ENCODE measurements at places on chromosomes 1 and 21. TPM values are rescaled to one million over a fixed set of nuclear protein-coding genes. Genes with fewer than 3 reads are reported as not detected.
A peak's percentile ranks its signal among the peaks of the same experiment; 100 is the strongest.

DNA sequence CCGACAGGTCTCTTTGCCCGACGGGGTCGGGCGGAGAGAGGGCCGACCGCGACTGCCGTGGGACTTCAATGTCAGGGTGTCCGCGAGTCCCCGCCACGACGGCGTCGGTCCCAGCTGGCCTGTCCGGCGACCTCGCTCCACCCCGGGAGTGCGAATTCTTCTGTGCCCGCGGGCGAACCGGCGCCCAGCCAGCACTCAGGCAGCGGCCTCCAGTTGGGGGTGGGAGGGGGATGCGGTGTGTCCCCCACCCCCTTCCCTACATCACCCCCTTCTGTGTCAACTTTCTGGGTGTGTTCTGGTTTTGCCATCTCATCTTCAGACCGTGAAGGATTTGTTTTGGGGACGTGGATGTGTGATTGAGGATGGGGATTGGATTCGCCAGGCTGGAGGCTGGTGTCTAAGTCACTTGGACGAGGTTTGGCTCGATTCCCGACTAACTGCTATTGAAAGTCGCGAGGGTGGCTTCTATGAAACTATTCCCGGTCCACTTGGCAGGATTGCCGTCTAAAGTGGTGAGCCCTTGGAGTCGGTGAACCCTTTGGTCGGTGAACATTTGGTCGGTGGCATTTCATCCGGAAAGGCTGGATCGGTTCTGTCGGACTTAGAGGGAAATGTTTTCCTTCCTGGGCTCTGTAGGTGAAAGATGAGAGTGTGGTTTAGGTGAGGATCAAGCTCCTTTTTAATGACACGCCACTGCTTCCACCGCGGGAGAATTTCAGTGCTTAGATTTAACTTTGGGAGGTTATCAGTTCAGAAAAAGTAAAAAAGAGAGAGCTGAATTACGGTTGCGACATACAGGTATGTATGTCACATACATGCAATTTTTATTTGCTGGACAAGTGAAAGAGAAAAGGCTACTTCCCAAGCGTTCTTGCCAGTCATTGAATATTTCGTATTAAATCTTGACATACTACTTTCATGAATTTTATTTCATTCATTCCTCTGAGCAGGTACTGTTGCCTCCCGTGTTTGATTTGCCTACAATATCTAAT, 771 bp downstream of the ABCD3 start:
- H3K27me3 ChIP-seq = no peaks in the 10 kb centered on the region
- peak overlapping the region; percentile 91 for H3K4me3 ChIP-seq
- H3K36me3 ChIP-seq = no peaks in the 10 kb centered on the region
- H3K27ac ChIP-seq = peak overlapping the region; percentile 95
- peaks cover 16% of the 10 kb centered on the region for H3K4me1 ChIP-seq

DNA sequence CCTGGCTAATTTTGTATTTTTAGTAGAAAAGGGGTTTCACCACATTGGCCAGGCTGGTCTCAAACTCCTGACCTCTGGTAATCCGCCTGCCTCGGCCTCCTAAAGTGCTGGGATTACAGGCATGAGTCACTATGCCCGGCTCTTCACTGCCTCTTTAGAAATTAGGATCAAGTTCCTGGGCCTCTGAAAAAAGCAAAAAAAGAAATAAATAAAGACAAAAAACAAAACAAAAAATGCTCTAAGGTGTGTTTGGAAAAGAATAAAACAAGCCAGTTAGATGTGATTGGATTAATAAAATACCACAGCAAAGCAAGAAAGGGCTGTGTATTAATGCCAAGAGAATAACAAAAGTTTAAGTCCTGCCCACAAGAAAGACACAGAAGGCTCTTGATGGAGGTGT, 4.2 kb upstream of the ABCB10 start:
- no peak for DNase-seq
- H3K27me3 ChIP-seq = no peaks in the 10 kb centered on the region
- peaks cover 16% of the 10 kb centered on the region for H3K4me1 ChIP-seq
- H3K36me3 ChIP-seq = no peaks in the 10 kb centered on the region
- no peak overlapping the region for H3K4me3 ChIP-seq
- peak overlapping the region; percentile 80 for H3K27ac ChIP-seq

DNA sequence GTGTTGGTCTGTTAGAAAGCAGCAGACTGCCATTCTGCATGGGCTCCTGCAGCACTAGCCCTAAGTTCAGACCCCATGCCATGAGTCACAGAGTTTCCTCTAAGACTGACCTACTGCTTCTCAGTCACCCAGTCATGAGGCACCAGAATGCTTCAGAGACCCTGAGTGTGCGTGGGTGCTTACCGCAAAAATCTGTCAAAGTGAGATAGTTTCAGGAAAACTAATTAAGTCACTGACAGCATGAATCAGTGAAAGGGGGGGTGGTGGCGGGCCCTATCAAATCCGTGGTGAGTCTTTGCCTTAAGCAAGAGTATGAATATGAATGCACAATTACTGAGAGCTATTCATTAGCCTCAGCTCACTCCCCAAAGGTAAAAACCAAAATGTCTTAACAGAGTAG, 98.1 kb downstream of the KCTD3 start:
- H3K27ac ChIP-seq = no peak overlapping the region
- no peak overlapping the region for H3K4me3 ChIP-seq
- no peaks in the 10 kb centered on the region for H3K36me3 ChIP-seq
- no peak for DNase-seq

DNA sequence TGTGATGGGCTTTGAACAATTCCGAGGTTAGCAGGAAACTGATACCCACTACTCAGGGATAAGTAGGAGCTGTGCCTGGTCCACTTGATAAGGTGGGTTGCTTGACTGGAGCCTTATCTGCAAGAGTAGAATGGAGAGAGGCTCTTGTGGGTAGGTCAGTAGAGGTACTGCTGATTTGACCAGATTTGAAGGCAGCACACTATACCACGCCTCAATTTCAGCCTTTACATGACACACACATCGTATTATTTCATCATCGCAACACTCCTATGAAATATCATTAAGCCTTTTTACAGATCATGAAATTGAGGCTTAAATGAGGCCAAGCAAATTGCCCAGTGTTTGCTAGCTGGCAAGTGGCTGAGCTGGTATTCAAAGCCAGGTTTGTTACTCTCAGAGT, 69.6 kb downstream of the KCNJ15 start:
- H3K27ac ChIP-seq = no peak overlapping the region
- peaks cover 4% of the 10 kb centered on the region for H3K27me3 ChIP-seq
- H3K4me1 ChIP-seq = no peaks in the 10 kb centered on the region
- H3K36me3 ChIP-seq = no peaks in the 10 kb centered on the region

DNA sequence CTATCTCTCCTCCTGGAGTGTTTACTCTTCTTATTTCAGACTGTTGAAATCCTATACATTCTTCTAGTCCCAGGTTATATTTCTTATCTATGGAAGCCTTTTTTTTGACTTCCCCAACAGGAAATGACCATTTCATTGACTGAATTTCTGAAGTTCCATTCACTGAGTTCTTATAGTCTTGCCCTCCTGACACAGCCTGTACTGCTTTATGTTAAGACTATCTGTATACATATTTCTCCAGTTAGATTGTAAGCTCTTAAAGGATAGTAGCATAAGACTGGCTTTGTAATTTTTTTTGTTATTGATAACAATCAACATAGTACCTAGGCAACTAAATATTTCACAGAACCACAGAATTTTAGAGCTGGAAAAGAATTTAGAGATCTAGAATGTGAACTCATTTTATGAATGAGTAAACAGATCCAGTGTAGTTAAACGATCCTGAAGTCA, 14.9 kb upstream of the MACF1 start:
- H3K27ac ChIP-seq = peak overlapping the region; percentile 43
- H3K27me3 ChIP-seq = no peaks in the 10 kb centered on the region
- no peaks in the 10 kb centered on the region for H3K36me3 ChIP-seq
- H3K4me3 ChIP-seq = no peak overlapping the region
- H3K4me1 ChIP-seq = peaks cover 20% of the 10 kb centered on the region

DNA sequence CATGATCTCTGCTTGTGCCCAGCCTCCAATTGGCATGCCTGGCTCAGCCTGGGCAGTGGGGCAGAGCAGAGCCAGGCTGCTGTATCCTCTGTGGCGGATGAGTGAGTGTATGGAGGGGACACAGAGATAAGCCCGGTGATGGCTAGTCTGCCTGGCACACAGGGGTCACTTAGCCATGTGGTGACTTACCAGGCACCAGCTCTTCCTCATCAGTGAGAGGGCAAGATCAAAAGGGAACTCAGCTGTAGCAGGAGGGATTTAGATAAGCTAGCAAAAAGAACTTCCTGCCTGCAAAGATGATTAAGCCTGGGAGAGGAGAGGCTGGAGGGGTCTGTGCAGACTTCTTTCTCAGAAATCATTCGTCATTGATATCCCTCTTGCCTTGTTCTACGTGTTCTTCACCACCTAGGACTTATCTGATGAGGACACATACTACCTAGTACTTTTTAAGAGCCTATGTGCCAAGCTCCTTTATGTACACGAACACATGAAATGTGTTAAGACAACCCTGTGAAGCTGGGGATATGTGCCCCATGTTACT, 7.9 kb downstream of the KIF21B start:
- no peaks in the 10 kb centered on the region for H3K27me3 ChIP-seq
- H3K27ac ChIP-seq = no peak overlapping the region
- H3K4me3 ChIP-seq = no peak overlapping the region
- H3K4me1 ChIP-seq = peaks cover 33% of the 10 kb centered on the region
- no peak for DNase-seq

- no peak overlapping the region for H3K4me3 ChIP-seq
- H3K4me1 ChIP-seq = no peaks in the 10 kb centered on the region
- H3K27ac ChIP-seq = no peak overlapping the region
- DNase-seq = no peak
- peaks cover 51% of the 10 kb centered on the region for H3K27me3 ChIP-seq
- H3K36me3 ChIP-seq = no peaks in the 10 kb centered on the region
These were observed 6.6 kb downstream of the AJAP1 start for GRCh38 chr1:4660917-4661594.

DNA sequence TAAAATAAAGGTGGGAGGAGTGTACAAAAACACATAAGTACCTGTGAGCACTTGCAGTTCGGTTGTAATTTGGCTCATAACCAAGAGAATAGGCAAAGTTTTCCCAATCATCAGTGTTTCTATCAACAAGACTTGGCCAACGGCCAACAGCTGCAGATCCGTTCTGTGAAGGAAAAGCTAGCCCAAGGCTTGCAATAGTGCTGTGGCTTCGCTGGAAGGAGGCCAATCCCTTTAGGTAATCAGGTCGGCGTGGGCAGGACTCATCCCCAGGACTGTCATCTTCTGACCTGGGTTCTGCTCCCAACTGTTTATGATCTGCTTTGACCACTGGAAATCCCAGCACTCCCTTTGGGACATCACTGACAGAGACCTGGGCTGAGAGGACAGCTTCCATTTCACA, 107.8 kb downstream of the LYST start:
- no peaks in the 10 kb centered on the region for H3K36me3 ChIP-seq
- H3K27ac ChIP-seq = no peak overlapping the region
- no peak overlapping the region for H3K4me3 ChIP-seq
- no peaks in the 10 kb centered on the region for H3K4me1 ChIP-seq
- H3K27me3 ChIP-seq = no peaks in the 10 kb centered on the region

DNA sequence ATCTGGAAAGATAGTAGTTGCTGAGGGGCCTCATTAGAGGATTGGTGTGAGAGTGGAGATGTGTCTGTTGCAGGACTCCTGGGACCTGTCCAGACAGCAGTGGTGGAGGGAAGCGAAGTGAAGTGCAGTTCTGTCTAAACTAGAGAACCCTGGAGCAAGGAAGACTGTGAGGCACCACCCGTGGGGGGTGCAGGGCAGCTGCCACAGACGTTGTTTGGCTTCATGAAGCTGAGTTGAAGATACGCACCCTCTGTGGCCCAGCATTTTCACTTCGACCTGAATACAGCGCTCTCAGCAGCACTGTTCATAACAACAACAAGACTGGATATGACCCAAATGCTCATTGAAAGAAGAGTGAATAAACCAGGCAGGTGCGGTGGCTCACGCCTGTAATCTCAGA, 29.3 kb downstream of the ABCG1 start:
- no peak for DNase-seq
- no peak overlapping the region for H3K27ac ChIP-seq
- no peaks in the 10 kb centered on the region for H3K36me3 ChIP-seq
- H3K4me1 ChIP-seq = peaks cover 2% of the 10 kb centered on the region
- no peak overlapping the region for H3K4me3 ChIP-seq
- no peaks in the 10 kb centered on the region for H3K27me3 ChIP-seq

DNA sequence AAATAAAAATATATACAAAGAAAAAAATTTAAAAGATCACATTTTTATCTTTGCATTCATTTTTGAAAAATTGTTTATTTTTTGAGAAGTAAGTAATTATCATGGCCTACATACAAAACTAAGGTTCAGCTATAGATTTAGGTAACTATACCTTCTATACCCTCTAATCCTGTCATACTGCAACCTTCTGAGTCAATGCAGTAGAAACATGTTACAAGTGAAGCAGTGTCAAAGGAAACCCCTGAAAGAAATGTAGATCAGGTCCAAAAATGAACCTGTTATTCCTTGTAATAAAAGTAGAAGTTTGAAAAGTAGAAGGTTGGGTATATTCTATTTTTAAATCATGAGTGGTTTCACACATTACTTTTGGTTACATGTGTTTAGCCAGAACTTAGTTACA, 51.3 kb downstream of the PTGS2 start:
- no peaks in the 10 kb centered on the region for H3K36me3 ChIP-seq
- no peaks in the 10 kb centered on the region for H3K27me3 ChIP-seq
- peaks cover 8% of the 10 kb centered on the region for H3K4me1 ChIP-seq
- DNase-seq = no peak
- H3K27ac ChIP-seq = no peak overlapping the region

DNA sequence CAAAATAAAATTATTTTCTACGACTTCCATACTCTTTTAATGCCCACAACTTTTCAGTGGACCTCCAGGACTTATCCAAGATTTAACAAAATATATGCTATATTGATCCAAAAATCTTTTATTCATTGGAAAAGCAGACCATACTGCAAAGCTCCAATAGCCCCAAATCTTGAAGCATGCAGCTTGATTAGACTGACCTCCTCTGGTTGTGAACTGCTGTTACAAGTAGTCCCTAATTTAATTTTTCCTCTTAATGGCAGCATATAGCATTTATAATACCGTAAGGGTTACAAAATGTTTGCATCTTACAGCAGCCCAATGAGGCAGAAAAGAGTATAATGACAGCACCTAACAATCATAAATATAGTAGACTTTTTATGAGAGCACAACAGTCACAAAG, 49.8 kb downstream of the TPR start:
- H3K4me1 ChIP-seq = no peaks in the 10 kb centered on the region
- H3K36me3 ChIP-seq = no peaks in the 10 kb centered on the region
- no peaks in the 10 kb centered on the region for H3K27me3 ChIP-seq

The TEX38 gene
- total RNA-seq = not detected

The PCSK9 gene
- 1.9 TPM for total RNA-seq

The CD48 gene
- total RNA-seq = not detected

The CD247 gene
- total RNA-seq = 1.5 TPM

The ZNF683 gene
- not detected for total RNA-seq

The HMGCS2 gene
- 24.7 TPM for total RNA-seq

The HIVEP3 gene
- 15.0 TPM for total RNA-seq

The BGLAP gene
- not detected for total RNA-seq

The LORICRIN gene
- not detected for total RNA-seq
